Activated naive CD4-positive, alpha-beta T cell treated with anti-CD3 and anti-CD28 coated beads, Interleukin-2, amount 10 ng/mL, durations not matched to agents 5 hours and 36 hours (primary cell): ENCODE measurements at places on chromosomes 7 and 10. TPM values are rescaled to one million over a fixed set of nuclear protein-coding genes. Genes with fewer than 3 reads are reported as not detected.

CFAP43 gene
- not detected for total RNA-seq

ACTL6B gene
- not detected for total RNA-seq

TAS2R41 gene
- total RNA-seq: not detected

CCL24 gene
- total RNA-seq: not detected

TRPV5 gene
- not detected for total RNA-seq

SH2B2 gene
- total RNA-seq: 1.4 TPM

VSIR gene
- total RNA-seq: 132 TPM

TACC2 gene
- not detected for total RNA-seq

EGR2 gene
- 2.0 TPM for total RNA-seq

TMEM140 gene
- total RNA-seq: 19.9 TPM

CNPY1 gene
- not detected for total RNA-seq

PKD1L1 gene
- 0.10 TPM for total RNA-seq

CHST15 gene
- 0.14 TPM for total RNA-seq

TFEC gene
- 0.20 TPM for total RNA-seq

IRF5 gene
- total RNA-seq: 3.7 TPM

SPDYE6 gene
- not detected for total RNA-seq

ANXA8 gene
- total RNA-seq: not detected

ADIRF gene
- not detected for total RNA-seq

LMTK2 gene
- total RNA-seq: 15.6 TPM

PVRIG gene
- 70.9 TPM for total RNA-seq

NPSR1 gene
- not detected for total RNA-seq

COBL gene
- not detected for total RNA-seq

PIK3CG gene
- 51.2 TPM for total RNA-seq

UNCX gene
- not detected for total RNA-seq

SYT15 gene
- 0.78 TPM for total RNA-seq
